ENCODE measurements at places on chromosomes 13 and 19.

- no peak for DNase-seq
Observed at GRCh38 chr19:41688098-41688497, at the start of gene CEACAM7. CEACAM7 (minus strand) TSS chr19:41688270; CDS start chr19:41688165, 105 bp downstream.

DNA sequence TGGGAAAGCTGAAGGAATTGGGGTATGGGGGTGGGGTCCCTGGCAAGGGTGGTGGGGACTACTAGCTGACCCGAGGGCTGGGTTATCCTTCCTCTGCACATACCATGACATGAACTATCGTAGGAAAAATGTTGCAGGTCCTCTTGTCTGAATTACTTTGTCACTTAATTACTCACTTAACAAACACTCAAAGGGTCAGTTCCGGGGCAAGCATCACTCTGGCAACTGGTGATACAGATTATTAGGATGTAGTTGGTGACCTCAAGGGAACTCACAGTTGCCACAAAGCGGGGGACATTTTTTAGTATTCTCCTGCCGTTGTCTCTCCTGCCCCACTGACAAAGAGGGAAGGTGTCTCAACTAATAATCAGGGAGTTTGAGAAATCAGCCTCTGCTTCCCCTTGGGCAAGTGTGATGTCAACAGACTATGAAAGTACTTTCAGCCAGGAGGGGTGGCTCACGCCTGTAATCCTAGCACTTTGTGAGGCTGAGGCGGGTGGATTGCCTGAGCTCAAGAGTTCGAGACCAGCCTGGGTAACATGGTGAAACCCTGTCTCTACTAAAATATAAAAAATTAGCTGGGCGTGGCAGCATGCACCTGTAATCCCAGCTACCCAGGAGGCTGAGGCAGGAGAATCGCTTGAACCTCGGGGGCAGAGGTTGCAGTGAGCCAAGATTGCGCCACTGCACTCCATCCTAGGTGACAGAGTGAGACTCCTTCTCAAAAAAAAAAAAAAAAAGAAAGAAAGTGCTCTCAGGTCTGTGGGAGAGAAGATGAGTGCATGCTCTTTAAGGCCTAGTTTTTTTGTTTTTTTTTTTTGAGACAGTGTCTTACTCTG is 10.3 kb downstream of the DNAJB1 start:
- no peak for DNase-seq

- DNase-seq = peak; percentile 51
Observed at GRCh38 chr19:2016041-2016807, 710 bp upstream of the BTBD2 start.

GRCh38 chr13:57633950-57634838 is 2.6 kb downstream of the PCDH17 start:
- no peak for DNase-seq

- DNase-seq = no peak
Observed at GRCh38 chr13:113837560-113838355, 26.1 kb downstream of the GAS6 start.

- no peak for DNase-seq
Observed at GRCh38 chr19:7863157-7863970, 10.8 kb downstream of the PRR36 start.

DNA sequence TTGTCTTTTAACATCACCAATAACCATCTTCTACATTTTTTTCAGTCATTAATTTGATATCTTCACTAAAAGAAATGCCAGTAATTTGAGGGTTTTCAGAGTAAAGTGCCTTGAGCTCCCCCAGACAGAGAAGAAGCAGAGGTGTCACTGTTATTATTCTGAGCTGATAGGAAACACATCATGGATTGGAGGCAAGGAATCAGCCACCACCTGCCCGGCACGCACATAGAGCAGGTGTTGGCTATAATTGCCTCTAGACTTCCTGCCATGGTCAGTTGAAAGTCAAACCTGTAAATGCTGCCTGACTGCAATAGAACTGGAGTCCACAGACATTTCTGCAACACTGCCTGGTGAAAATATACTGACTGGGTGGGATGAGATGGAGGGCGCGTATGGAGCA is 776.6 kb downstream of the UQCRFS1 start:
- peak; percentile 14 for DNase-seq

GRCh38 chr13:45143346-45143751 is 23.0 kb downstream of the GTF2F2 start:
- no peak for DNase-seq

GRCh38 chr13:106277484-106278154 is 257.8 kb downstream of the EFNB2 start:
- DNase-seq = no peak

DNA sequence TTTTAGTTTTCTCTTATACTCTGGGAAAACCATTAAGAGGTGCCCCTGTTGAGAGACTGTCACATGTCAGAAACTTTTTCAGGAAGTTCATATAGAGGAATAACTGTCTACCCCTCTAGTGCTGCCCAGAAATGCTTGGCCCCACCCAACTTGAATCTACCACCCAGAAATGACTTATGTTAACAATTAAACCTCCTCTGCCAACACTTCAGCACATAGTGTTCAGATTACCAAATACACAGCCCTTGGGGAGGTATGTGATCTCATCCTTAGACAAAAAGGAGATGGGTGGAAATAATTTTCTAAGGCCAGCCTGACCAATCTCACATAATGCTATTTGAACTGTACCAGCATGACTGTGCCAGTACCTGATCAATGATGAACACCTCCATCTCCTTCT is 35.6 kb downstream of the CCDC169 start:
- no peak for DNase-seq

GRCh38 chr13:94233401-94233800 is 246.1 kb downstream of the DCT start:
- no peak for DNase-seq

DNA sequence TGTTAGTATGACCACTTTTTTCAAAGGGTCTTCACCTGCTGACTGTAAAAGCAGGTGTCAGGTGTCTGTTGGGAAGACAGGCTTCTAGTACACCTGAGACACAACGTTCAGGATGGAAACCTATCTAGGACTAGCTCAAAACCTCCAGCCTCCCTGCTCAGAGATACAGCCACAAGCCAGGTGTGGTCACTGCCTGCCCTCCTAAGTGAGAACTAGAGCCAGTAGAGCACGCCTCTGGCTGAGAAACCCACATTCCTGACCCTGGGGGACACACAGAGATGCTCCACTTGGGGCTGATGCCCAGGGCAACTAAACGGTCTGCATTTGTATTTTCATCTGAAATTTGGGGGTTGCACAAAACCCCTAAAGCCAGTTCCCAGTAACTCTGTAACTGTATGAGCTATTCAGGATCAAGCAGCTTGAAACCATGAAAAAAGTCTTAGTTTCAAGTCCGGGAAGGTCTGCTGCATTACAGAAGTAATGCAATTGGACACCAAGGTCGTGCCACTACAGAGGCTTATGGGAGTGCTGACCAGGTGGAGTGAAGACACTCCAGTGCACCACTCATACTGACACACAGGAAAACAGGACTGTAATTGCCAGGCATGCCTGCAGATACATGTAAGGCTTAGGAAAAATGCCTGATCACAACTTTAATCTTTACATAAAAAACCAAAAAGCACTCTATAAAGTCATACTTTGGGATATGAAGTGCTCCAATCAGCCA is 27.8 kb downstream of the ANKRD10 start:
- DNase-seq = no peak

- no peak for DNase-seq
Observed at GRCh38 chr19:44698492-44699201, at the start of gene CEACAM16. CEACAM16 (plus strand) TSS chr19:44699151; CDS start chr19:44701457, 2,306 bp downstream.

- DNase-seq = no peak
Observed at GRCh38 chr13:51946163-51946669, 65.0 kb downstream of the ATP7B start.

GRCh38 chr19:41299046-41299754 is 10.8 kb upstream of the CCDC97 start:
- DNase-seq = no peak

DNA sequence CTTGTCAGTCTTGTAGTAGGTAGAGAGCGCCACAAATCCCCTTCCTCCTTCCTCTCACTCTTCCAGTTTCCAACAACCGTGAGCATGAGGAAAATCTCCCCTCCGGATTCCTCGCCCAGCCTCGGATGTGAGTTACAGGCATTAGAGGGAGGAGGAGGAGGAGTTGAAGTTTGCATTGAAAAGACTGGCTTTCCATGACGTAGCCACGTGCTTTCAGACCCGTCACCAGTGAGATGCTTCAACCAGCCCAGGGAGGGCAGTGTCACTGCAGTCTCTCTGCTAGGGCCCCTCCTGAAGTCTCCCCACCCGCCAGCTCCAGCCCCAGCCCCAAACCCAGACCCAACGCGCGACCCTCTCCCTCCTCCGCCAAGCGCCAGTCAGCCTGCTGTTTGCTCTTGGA is 442 bp upstream of the FGF14 start:
- DNase-seq = no peak

Data from NCI-H1092 treated with DMSO at 0.1 percent for 48 hours (cell line).